ENCODE measurements at places on chromosomes 13 and 19. TPM values are rescaled to one million over a fixed set of nuclear protein-coding genes. Genes with fewer than 3 reads are reported as not detected.

FUT3 gene
- not detected for total RNA-seq

SULT2A1 gene
- total RNA-seq = not detected

ZNF653 gene
- 2.4 TPM for total RNA-seq

NHLRC3 gene
- 5.0 TPM for total RNA-seq

SLC15A1 gene
- 0.06 TPM for total RNA-seq

PPM1N gene
- total RNA-seq = 6.8 TPM

FFAR3 gene
- not detected for total RNA-seq

NLRP12 gene
- not detected for total RNA-seq

TSC22D1 gene
- total RNA-seq = 60.6 TPM

NLRP11 gene
- not detected for total RNA-seq
